ENCODE measurements at places on chromosomes 4 and X.

DNA sequence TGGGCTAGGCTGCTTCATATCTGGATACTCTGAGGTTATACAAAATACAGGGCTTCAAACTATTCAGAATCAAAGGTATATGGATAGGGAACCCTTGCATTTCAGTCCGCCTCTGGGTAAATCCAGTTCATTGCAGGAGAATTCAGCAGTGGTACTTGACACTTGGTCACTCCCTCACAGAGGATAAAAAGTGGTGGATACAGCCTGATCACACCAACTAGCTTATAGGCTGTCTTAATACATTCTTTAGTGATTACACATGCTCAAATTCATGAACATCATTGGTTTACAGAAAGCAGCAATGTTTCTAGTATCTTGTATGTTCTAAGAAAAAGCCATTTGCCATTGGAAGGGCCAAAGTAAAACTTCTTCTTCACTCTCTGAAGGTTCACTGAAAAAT, 104.8 kb upstream of the PDE5A start:
- DNase-seq = no peak

- peak; percentile 88 for DNase-seq
Observed at GRCh38 chrX:13938829-13939530, 90.7 kb downstream of the GEMIN8 start.

GRCh38 chrX:34279866-34280560, 147.9 kb upstream of the FAM47A start:
- DNase-seq = no peak

- DNase-seq = no peak
Observed at GRCh38 chr4:105966051-105966450, 70.8 kb downstream of the NPNT start.

DNA sequence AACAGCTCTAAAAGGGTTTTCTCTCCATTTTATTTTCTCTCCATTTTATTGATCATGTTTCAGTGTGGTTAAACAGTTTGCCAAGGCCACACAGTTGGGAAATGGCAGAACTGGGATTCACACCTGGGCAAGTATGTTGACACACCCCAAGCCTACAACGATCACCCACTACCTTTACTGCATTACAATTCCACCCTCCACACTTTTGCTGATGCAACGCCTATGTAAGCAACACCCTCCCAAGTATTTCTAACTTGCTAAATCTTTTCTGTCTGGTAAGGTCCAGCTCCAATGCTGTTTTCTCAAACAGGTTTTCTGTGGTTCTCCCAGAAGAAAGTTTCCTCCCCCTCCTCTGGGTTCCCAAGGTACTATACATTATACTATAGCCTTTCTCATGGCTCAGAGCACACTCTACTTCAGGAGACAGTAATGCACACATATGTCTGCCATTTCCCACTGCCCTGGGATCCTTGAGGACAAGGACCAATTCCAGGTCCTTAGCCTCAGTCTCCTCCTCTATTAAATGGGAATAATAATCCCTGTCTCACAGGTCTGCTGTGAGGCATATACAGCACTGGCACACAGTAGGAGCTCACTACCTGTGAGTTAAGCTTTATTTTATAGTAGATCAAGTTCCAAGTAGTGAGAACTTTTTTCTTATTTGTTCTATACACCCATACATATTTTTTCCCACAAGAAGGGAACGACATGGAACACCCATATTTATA, 27.9 kb downstream of the IQSEC2 start:
- no peak for DNase-seq

DNA sequence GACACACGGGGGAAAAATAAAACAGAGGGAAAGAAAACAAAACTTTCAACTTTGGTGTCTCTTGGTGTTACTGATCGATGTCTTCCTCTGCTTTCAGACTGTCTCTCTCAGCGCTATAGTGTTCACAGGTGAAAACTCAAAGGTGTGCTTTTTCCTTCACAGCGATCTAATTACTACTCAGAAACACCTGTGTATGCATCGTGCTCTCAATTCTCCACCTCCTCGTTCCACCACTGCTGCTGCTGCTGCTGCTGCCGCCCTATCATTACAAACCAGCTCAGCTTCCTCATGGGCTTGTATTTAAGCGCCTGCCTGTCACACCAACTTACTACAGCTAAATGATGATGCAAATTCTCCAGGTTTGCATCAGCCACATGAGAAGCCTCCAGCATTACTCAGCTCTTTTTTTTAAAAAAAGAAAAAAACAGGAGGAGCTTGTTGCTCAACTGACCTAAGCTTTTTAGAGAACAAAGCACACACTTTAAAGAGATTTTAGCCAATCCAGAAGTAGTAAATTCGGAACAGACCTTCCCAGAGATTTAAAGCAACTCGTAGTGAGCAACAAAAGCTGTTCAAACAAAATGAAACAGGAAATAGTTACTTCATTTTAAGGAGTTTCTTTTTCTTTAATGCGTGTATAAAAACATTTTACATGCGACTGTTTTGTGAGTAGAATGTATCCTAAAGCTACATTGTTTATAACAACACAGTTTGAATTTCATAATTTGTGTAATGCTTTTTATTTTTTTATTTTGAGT, at the start of gene SLC7A11:
SLC7A11 (minus strand) TSS at position 274 of the 758 bp plus-strand sequence. CDS start 280 bp downstream, outside the sequence.
- DNase-seq = peak; percentile 79

- no peak for DNase-seq
Observed at GRCh38 chrX:118534716-118535493, 39.3 kb downstream of the DOCK11 start.

GRCh38 chr4:114494246-114494803, 104.3 kb upstream of the UGT8 start:
- no peak for DNase-seq

DNA sequence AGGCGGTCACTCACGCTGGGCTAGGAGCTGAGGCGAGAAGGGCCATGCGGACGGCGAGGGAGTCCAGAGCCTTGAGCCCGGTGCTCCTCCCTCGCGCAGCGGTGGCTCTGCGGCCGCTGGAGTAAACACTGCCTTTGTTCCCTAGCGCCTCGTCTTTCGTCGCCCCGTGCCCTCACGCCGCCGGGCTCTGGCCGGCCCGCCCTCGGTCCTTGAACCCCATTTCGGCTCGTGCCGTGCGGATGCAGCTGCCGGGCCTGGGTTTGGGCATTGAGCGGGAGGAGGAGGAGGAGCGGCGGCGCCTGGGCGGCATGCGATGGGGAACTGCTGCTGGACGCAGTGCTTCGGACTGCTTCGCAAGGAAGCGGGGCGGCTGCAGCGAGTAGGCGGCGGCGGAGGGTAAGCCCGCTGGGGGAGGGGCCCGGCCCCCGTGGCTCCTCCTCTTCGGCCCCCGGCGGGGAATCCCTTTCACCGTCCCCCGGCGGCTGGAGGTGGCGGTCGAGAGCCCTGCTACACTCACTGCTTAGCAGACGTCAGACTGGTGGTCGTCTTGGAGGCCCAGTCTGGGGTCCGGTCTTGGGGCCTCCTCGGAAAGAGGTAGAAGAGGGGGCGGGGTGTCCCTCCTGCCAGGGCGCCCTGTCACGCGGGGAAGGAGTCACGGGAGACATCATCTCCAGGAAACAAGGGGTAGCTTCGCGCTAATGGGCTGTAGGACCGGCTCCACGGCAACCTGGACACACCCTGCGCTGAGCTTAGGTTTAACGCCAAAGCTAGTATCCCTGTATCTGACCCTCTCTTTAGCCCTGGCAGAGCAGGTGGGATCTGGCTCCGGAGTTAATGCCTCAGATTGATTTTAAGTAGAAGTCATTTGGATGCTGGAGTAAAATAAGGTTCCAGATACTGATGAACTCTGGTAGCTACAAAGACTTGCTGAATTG, at the start of gene AP1AR:
AP1AR (plus strand) TSS at position 9 of the 935 bp plus-strand sequence; CDS start at position 314, 305 bp downstream.
- DNase-seq = peak; percentile 76

GRCh38 chr4:186760576-186760975, 36.9 kb upstream of the FAT1 start:
- no peak for DNase-seq

DNA sequence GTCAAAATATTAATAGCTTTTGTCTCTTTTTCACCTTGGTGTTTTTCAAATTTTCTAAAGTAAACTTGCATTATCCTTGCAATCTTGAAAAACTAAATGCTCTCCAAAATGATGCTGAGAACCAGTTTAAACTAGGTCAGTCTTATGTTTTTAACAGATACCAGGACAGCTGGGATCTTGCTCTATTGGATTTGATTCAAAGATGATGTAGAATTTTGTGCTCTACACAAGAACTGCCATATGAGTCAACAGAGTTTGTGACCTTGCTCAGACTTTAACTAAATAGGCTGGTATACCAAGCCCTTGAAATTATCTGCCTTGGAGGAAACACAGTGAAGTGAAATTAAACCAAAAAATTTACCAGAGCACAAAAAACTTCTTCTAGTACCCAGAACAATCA, 991.1 kb downstream of the STPG2 start:
- peak; percentile 92 for DNase-seq

DNA sequence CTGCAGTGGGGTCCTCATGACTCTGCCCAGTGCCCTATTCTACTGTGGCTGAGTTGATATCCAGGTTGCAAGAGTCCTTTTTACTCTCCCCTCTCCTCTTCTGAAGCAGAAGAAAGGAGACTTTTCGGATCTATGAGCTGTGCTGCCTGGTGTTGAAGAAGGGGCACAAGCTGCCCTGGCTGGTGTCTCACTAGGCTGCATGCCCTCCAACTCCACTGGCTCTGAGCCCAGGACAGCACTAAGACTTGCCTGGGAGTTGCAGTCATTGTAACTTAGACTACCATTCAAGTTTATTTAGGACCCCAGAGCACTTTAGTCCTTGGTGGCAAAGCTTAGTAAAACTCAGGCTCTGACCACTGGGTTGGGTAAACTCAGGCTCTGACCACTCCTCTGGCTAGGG, 89.4 kb downstream of the GABRB1 start:
- no peak for DNase-seq

DNA sequence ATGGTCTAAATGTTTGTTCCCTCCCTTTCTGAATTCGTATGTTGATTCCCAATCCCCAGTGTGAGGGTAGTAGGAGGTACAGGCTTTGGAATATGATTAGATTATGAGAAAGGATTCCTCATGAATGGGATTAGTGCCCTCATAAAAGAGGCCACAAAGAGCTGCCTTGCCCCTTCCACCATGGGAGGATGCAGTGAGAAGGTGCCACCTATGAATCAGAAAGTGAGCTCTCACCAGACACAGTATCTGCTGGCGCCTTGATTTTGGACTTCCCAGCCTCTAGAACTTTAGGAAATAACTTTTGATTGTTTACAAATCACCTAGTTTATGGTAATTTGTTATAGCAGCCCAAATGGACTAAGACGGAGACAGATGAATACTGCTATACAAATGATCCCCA, 3.6 kb downstream of the ATP10D start:
- no peak for DNase-seq

DNA sequence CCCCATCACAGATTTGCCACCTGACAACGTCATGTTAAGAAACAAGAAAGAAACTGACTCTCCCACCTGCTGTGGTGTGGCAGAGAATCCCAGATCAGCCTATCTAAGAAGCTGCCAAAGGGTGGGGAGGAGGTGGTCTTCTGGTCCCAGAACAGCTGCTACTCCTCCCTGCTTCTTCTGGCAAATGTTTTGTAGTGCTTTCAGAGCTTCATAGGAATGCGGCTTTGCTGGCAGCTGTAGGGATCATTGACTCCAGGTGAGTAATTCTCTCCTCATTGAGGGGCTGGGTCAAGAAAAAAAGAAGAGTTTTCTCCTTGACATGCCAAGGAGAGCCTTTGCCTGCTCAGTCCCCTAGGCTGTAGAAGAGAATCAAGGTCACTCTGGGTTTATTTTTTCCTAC, 23.3 kb downstream of the NRK start:
- no peak for DNase-seq

DNA sequence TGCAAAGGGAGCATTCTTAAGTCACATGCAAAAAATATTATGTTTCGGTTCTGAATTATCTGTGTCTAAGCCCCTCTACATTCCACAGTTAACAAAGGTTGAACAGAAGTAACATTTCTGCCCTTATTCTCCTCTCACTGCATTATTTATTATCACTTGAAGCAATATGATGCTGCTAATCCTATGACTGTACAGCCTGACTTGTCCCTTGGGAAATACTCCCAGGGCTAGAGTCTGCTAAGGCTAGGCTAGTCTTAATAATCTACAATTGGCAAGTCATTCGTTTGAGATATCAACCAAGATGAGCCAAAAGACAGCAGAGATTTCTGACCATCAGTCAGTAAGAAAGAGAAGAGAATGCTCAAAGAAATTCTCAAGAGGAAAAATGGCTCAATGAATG, 226.9 kb upstream of the HCCS start:
- DNase-seq = no peak

GRCh38 chr4:94813221-94813620, 55.5 kb downstream of the BMPR1B start:
- DNase-seq = no peak

GRCh38 chrX:131821945-131822622, 201.0 kb upstream of the STK26 start:
- no peak for DNase-seq

DNA sequence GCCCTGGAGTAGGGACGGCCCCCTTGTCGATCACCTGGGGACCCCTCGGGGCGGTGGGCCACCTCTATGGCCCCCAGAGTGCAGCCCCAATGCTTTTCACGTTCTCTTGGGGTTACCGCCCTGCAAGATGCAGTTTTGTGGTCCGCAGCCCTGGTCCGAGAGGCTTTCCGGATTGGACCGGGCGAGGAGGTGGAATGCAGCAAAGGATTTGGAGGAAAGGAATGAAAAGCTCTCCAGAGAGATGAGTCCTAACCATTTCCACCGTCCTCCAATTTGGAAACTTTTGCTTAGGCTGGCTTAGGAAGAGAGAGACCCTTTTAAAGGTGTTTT, 601 bp downstream of the SLC25A43 start:
- DNase-seq = peak; percentile 17

- DNase-seq = peak; percentile 16
Observed at GRCh38 chrX:54411732-54412131, 28.5 kb upstream of the TSR2 start.

DNA sequence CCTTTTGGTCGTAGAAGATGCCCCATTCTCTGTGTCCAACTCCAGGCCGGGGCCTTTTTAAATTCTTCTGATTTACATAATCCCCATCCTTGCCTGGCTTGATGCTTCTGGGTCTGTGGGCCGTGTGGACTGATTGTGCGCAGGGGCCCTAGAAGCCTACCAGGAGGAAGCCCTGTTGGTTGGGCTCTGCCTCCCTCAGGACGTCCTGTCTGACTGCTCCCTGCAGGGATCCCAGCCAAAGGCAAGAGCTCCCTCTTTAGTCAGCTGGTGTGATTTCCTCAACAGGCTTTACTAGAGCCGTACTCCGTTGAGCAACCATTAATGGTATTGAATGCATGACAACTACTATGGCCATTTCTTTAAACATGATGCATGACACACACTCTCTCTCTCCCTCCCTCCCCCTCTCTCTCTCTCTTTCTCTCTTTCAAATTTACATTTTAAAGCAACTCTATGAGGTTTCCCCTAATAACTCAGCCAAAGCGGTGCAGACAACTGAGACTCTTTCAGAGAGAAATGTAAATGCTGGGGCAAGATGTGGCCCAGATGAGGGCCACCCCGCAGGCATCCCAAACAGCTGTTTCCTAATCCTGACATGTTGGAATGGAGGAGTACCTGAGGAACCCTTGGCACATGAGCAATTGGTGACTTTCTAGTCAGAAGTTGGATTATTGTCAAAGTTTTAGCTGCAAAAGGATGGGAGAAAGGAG, 117.3 kb downstream of the DRD5 start:
- DNase-seq = peak; percentile 6

- no peak for DNase-seq
Observed at GRCh38 chrX:56382278-56382677, 150.1 kb downstream of the KLF8 start.

Data from cerebellar cortex (tissue), 1 donor.